ENCODE measurements at places on chromosomes 1 and 21.

GRCh38 chr1:180614730-180615129 is 17.1 kb upstream of the XPR1 start:
- DNase-seq: no peak

DNA sequence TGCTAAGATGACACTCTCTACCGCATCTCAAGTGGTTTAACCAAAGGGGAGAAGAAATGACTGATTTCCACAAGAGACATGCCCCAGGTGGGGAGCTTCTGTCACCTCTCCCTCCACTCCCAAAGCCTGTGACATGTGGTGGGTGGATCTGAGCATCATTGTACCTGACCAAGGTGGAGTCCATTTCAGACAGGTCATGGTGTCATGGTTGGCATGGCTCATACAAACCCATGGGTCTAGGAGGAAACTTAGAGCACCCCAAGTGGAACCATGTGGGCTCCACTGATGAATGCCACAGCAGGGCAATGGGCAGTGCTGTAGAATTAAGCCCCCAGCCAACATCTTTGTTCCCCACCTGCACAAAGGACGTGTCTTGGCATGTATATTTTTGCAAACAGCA is 131.5 kb upstream of the EDN2 start:
- DNase-seq: no peak

DNA sequence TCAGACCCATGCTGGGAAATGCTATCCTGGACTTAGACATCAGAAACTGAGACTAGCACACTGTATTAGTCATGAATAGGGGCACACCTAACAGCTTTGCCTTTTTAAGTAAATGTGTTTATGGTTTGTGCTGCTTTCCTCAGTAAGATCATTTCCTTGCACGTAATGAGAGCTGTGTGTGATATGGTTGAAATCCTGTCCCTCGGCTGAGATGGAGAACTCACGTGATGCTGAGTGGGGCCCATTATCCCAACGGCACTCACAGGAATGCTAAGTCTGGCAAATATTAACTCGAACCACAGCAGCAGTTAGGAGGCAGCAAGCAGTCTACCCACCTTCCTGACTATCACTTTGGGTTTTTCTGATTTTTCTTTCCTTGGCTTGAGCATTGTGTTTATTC is 38.2 kb downstream of the BCL9 start:
- no peak for DNase-seq

DNA sequence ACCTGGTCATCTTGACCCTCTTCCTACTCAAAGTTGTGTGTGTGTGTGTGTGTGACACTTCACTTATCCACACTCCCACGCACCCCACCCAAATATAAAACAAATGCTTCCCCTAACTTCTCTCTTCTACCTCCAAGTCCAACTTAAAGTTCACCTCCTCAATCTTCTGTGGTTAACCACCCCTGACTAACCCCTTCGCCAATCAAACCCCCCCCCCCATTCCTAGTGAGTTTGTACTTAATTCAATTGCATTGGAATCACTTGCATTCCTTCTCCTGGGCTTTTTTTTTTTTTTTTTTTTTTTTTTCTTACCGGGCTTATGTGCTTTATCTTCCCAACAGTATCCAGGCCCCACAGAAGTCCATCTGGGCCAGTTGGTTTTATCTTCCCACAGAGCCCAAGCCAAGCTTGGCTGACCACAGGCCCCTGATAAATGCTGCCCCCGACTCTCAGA is 78.4 kb downstream of the CD58 start:
- no peak for DNase-seq

Measured in iPS DF 19.7 (cell line).